ENCODE measurements at places on chromosomes 5 and 9.

DNA sequence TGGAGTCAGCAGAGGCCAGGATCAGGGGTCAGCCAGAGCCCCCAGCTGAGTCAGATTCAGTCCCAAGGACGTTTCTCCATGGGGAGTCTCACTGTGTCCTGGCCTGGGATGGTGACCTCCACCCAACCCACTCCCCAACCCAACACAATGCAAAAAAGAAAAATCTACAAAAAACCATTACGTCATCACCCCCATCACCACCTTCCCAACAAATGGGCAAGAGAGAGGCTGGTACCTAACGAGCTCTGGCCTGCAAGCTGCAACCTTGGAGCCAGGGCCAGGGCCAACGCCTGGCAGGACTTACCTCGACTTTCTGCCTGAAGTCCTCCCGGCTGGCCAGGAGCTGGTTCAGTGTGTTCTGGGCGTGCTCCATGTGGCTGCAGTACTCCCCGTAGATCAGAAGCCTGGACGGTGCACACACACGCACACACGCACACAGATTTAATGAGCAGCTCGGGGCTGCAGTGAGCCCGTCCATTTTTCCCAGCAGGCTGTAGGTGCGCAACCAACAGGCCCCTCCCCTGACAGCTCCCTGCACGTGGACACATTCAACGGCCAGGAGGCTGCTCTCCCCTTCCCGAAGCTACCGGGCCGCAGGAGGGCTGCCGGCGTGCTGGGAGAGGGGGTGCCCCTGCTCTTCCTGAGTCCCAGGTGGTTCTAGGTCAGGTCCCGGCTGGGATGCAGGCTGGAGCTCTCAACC lies 59.4 kb upstream of the SARDH start:
- DNase-seq, result no peak

DNA sequence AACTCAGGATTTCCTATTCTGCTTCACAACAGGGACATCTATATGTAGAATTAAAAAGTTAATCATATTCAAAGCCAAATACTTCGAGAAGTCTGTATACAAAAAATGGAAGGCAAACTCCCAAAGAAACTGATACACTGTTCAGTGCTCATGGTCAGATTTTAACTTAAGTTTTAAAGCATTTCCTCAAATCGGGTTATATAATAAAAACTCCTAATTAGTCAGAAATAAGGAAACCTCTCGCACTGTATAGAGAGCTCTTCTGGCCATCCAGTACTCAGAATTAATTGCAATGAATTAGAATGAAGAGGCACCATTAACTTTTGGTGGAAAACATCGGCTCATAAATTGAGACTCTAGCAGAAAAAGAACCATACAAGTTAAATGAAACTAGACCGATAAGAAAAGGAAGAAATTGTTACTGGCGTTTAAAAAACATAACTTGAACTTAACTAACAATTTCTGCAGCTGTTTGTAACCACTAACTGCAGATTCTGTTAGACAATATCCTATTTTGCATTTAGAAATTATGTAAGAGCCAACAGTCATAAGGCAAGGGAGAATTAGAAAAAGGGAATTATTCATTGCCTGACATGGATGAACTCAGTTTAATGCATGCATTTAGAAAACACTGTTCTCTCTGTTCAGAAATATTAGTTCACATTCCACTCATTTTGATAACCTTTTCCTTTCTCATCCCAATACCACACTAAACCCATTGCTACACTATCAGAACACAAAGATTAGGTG lies 96.6 kb downstream of the FNBP1 start:
- no peak for DNase-seq

- DNase-seq, result no peak
These were observed 127.0 kb downstream of the ADAMTS2 start for GRCh38 chr5:179217956-179218942.

- peak; percentile 37 for DNase-seq
These were observed 5.3 kb upstream of the ACO1 start for GRCh38 chr9:32378993-32379729.

DNA sequence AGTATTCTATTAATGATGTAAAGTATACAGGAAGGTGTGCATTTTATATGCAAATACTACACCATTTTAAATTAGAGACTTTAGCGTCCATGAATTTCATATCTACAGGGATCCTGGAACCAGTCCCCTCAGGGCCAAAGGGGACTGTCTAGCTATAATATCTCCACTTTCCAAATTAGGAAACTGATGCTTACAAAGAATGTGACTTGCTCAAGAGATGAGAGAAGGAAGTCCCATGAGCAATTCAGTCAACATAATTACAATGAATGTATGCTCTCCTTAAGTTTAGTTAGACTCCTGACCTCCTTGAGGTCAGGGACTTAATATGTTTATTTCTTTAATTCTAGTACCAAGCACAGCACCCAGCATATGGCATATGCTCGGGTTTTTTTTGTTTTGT lies 23.7 kb downstream of the NIPBL start:
- no peak for DNase-seq

GRCh38 chr9:104247899-104248460 lies 153.9 kb downstream of the SMC2 start:
- DNase-seq, result no peak

DNA sequence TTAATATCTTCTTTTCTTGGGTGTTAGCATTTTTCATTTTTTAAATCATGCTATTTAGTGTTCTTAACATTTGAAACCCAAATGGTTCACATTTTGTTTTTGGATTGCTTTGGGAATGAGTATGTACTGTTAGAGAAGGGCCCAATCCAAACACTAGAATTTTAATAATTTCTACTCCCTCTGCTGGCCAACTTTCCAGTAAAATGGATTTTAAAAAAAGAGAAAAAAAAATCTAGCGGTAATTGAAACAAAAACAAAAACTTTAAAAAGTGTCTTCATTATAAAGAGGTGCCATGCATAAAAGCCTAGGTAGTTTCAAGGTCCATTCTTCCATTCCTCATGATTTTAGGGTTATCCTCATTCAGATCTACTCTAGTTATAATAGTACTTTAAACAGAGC lies 32.1 kb upstream of the RICTOR start:
- no peak for DNase-seq

DNA sequence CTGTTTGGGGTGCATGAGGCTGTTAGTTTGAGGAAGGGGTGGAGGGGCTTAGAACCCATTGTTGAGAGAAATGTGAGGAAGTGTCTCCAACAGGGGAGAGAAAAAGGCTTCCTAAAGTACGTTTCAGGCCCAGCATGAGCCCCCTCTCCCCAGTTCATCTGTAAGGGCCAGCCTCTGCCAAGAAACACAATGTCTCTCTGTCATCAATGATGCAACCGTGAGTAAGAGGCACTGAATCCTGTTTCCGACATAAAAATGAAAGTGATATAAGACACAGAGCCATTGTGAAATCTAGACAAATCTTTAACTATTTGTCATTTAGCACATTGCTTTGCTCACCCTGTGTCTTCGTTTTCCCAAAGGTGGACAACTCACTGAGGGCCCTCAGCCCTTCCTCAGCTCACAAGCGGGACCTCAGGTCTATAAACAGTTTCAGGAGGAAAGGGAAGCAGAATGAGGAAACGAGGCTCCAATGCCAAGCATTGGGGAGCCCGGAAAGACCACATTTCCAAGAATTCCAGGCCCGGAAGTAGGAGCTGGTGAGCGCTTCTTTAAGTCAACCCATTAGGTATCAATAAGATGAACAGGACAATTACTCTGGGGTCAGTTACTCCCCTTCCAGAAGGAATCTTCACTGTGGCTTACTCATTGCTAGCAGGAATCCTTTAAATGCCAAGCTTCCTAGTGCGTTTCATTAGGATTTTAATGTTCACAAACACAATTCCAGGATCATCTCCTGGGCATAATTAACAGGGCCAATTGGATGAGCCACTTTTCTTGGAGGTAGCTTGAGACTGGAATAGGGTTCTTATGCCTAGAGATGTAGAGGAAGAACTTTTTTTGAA lies 59.0 kb upstream of the KLF4 start:
- DNase-seq, result no peak

- no peak for DNase-seq
These were observed 72.3 kb upstream of the BOD1 start for GRCh38 chr5:173688703-173689102.

DNA sequence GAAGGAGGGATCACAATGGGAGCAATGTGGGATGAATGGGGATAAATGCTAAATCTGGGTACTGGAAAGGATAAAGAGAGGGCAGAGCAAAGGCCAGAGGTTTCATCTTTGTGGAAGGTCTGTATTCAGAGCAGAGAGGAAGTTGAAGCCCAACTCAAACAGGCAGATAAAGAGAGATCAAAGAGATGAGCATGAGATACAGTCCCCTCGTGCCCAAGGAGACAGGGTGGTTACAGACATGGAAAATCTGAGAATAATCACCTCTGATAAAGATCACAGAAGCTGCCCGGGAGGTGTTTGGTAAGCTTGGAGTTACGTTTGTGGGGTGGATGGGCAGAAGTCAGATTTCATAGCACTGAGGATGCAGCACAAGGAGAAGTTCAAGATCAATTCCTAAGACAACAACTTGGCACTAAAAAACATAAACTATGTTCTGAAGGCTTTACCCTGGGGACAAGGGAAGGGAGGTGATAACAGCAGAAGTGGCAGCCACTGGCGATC lies 459 bp upstream of the ERAP2 start:
- DNase-seq, result no peak

GRCh38 chr5:66658516-66658915 lies 62.3 kb downstream of the MAST4 start:
- DNase-seq, result no peak

GRCh38 chr5:44987026-44987425 lies 178.3 kb downstream of the MRPS30 start:
- DNase-seq, result no peak

- DNase-seq, result no peak
These were observed 300.5 kb downstream of the SLCO4C1 start for GRCh38 chr5:101995585-101995984.

- DNase-seq, result no peak
These were observed 53.4 kb downstream of the SLC22A5 start for GRCh38 chr5:132422720-132423437.

- DNase-seq, result no peak
These were observed 16.1 kb upstream of the PRLR start for GRCh38 chr5:35246411-35246810.

GRCh38 chr5:670396-671270 lies 22.5 kb downstream of the TPPP start:
- DNase-seq, result no peak

DNA sequence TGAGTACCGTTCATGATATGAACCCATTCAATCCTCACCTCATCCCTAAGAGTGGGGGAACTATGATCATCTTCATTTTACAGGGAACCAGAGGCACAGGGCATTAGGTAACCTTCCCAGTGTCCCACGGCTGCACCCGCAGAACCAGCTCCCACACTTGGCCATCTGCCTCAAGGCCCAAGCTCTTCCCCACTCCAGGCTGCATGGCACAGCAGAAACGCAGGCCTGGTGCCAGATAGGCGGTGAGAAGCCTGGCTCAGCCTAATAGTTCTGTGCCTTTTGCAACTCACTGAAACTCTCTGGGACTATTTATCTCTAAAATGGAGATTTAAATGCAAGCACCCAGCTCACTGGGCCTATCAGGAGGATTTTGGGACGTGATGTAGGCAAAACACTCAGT lies 90.8 kb upstream of the ZNF618 start:
- no peak for DNase-seq

DNA sequence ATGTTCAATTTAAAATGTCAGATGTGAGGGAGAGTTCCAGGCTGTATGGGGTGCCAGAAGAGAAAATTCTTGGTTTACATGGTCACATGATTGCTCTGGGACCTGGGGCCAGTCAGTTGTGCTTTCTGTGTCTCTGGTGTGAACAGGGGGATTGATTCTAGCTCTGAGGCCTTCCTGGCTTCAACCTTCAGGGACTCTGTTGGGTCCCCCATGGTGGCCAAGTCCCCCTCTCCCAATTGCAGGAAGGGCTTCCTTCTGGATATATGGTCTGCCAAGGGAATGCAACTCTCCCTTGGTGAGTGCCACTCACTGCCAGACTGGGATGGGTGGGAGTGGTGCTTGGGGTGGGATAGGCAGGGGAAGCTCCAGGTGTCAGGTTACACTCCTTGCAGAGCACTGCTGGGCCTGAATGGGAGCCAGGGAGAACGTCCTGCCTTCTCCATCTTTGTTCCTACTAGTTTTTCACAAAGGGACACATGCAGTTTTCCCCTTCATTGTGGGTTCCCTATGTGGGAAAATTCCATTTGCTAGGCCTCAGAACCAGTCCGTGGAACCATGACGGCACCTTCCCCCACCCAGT lies 153.2 kb downstream of the MELK start:
- no peak for DNase-seq

All from NCI-H2171 (cell line).